Stomach (tissue), 19 donors: ENCODE measurements at places on chromosomes 7 and 10. TPM values are rescaled to one million over a fixed set of nuclear protein-coding genes. Genes with fewer than 3 reads are reported as not detected.

- no peaks in the 10 kb centered on the region for H3K27me3 ChIP-seq
- H3K4me1 ChIP-seq: no peaks in the 10 kb centered on the region
- no peak overlapping the region for H3K27ac ChIP-seq
- no peak overlapping the region for H3K4me3 ChIP-seq
- DNase-seq: no peak
Observed at GRCh38 chr7:27971171-27971812, 209.3 kb downstream of the JAZF1 start.

The AKR1D1 gene
- polyA plus RNA-seq: not detected

DNA sequence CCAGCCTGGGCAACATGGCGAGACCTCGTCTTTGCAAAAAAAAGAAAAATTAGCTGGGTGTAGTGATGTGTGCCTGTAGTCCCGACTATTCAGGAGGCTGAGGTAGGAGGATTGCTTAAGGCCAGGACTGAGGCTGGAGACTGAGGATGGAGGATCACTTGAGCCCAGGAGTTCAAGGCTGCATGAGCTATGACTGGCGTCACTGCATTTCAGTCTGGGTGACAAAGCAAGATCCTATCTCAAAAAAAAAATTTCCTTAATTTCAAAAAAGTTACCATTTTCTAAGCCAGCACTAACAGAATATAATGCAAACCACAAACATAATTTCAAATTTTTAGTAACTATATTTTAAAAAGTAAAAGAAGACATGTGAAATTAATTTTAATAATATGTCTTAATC, 13.4 kb upstream of the SRGN start:
- no peaks in the 10 kb centered on the region for H3K27me3 ChIP-seq
- H3K27ac ChIP-seq: no peak overlapping the region
- DNase-seq: no peak
- no peak overlapping the region for H3K4me3 ChIP-seq

GRCh38 chr10:16756561-16757221, 60.5 kb downstream of the RSU1 start:
- no peak overlapping the region for H3K27ac ChIP-seq
- no peaks in the 10 kb centered on the region for H3K4me1 ChIP-seq
- no peak overlapping the region for H3K4me3 ChIP-seq
- DNase-seq: no peak
- H3K27me3 ChIP-seq: no peaks in the 10 kb centered on the region

- H3K4me3 ChIP-seq: no peak overlapping the region
- no peaks in the 10 kb centered on the region for H3K36me3 ChIP-seq
- no peaks in the 10 kb centered on the region for H3K4me1 ChIP-seq
- H3K27me3 ChIP-seq: no peaks in the 10 kb centered on the region
- no peak for DNase-seq
- H3K27ac ChIP-seq: no peak overlapping the region
Observed at GRCh38 chr10:127550861-127551260, 1.8 kb downstream of the NPS start.

DNA sequence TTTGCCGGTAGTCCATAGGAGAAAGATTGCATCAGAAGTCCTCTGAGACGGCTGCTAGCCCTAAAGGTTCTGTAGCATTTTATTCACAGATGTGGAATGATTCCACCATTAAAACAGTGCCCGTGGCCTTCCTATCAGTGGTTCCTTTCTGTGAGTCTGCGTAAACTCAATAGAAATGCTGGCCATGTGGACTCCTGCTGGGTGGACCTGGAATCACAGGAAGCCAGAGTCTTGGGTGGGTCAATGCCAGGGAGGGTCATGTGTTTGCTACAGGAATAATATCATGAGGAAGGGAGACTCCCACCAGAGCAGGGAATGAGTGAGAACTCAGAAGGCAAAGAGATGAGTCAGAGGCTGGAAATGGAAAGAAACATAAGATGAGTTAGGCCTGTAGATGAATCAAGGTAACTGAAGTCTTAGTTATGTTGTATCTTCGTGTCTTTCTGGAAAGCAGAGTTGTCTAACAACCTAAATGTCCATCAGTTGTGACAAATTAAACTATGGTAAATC, 410.4 kb upstream of the AUTS2 start:
- H3K4me1 ChIP-seq: no peaks in the 10 kb centered on the region
- H3K4me3 ChIP-seq: no peak overlapping the region
- H3K36me3 ChIP-seq: no peaks in the 10 kb centered on the region
- no peak overlapping the region for H3K27ac ChIP-seq
